Activated CD4-positive, alpha-beta T cell treated with anti-CD3 and anti-CD28 coated beads for 24 hours (primary cell): ENCODE measurements at places on chromosomes 11 and 22.

- DNase-seq: no peak
Observed at GRCh38 chr11:59206635-59207034, 6.1 kb downstream of the MPEG1 start.

- DNase-seq: no peak
Observed at GRCh38 chr11:130103296-130103814, 33.7 kb downstream of the APLP2 start.

DNA sequence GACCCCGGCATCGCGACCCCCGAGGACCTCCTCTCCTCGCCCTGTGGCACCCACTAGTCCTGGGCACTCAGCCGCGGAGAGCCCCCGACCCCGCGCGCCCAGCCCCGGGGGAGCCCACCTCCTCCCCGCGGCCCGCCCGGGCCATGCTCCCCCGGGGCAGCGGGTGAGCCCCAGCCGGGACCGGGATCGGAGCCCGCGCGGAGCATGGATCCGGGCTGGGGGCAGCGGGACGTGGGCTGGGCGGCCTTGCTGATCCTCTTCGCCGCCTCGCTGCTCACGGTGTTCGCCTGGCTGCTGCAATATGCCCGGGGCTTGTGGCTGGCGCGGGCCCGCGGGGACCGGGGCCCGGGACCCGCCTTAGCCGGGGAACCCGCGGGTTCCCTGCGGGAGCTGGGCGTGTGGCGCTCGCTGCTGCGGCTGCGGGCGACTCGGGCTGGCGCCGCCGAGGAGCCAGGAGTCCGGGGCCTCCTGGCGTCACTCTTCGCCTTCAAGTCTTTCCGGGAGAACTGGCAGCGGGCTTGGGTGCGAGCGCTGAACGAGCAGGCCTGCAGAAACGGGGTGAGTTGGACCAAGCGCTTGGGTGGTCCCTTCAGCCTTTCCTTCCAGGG lies 498 bp downstream of the C2CD2L start:
- DNase-seq: no peak

- no peak for DNase-seq
Observed at GRCh38 chr11:80104191-80104590, 663.4 kb upstream of the TENM4 start.

GRCh38 chr22:43077121-43077877 lies 11.9 kb downstream of the TTLL1 start:
- DNase-seq: no peak

DNA sequence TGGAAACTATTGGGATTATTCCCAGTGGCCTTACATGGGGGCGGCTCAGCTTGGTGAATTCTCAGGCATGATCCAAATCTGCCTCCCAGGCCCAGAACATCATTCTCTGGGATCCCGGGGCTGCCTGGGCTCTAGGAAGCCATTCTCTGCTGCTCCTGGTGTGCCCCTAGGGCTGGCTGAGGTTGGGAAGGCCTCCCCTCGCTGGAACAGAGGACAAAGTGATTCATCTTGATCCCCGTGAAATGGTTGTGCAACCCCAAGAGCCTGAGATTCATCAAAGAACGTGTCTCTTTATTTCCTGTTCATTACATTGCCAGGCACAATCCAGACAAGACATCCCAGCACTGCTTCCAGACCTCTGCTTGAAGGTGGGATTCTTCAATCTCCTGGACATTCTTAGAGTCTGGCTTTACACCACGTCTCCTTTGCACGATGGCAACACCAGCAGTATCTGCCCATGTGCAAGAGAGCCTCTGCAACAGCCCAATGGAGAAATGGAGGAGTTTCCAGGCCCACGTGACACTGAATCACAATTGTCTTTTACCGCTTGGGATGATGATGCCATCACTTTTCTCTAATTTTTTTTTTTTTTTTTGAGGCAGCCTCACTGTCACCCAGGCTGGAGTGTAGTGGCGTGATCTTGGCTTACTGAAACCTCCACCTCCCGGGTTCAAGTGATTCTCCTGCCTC lies 52.3 kb downstream of the TST start:
- no peak for DNase-seq

DNA sequence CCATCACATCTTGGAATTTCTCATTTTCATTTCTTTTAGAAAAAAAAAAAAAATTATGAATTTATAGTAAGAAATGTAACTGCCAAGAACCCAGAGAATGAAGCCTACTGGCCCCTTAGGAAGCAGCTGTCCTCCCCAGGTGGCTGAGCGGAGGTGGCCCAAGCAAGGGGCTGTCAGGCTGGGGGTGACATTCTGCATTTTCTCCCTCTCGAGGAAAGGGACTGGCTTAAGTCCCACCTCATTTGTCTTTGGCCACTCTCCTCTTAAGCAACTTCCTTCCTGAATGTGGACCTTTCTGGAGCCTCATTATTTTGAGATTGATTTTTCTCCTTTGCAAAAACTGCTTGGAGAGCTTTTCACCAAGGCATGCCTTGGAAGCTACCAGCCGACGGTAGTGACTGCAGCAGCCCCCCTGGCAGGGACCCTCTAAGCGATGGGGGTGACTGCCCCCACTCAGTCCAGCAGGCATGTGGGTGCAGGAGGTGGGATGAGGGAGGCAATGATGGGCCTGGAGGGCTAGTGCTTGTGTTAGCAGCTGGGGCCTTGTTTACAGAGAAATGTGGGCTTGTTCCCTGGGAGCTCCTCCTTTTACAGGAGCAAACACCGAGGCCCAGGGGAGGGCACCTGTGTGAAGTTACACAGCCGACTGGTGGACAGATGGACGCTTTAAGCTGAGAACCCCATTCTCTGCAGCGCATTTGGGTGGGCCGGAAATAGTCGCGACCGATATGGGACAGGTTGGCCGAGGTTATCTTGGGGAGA lies 111.7 kb downstream of the MORC2 start:
- DNase-seq: no peak

- no peak for DNase-seq
Observed at GRCh38 chr22:50198624-50199017, 2.2 kb upstream of the SELENOO start.

- DNase-seq: no peak
Observed at GRCh38 chr11:112590764-112591163, 330.1 kb upstream of the PLET1 start.

- DNase-seq: no peak
Observed at GRCh38 chr22:46848197-46848596, 85.7 kb downstream of the TBC1D22A start.

GRCh38 chr11:48041877-48042695 lies 61.7 kb downstream of the PTPRJ start:
- no peak for DNase-seq

DNA sequence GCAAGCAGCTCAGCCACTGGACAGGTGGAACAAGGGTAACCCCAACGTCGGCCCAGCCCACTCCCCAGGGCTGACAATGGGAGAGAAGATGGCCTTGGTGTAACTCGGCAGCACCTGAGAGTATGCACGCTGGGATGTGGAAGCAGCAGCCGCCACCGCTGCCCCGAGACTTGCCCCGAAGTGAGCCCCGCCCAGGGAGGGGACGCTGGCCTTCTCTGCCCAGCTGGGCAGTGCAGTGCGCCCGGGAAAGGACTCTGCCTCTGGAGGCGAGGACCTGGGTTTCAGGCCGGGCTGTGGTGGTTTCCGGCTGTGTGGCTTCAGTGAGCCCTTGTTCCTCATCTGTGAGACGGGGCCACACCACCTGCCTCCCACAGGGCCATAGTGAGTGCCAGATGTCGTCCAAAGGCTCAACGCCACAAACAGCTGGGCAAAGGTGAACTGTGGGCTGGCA lies 8.6 kb upstream of the POLDIP3 start:
- no peak for DNase-seq

- DNase-seq: no peak
Observed at GRCh38 chr22:26213826-26214225, 44.6 kb downstream of the SEZ6L start.

DNA sequence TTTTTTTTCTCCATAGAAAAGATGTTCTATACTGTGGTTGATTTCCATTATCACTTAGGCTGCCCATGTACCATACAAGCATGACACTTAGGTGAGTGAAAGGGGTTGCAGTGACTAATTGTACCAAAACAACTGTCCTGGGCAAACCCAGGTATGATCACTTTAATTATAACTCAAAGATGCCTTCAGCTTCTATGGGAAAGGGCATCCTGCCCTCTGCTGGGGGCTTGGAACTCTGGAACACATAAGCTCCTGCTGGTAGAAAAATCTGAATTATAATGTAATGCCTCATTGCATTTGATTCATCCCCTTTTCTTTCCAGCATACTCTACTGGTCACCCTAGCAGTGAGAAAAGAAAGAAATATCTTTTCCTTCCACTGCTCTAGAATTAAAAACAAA lies 206.3 kb downstream of the DDX10 start:
- no peak for DNase-seq

DNA sequence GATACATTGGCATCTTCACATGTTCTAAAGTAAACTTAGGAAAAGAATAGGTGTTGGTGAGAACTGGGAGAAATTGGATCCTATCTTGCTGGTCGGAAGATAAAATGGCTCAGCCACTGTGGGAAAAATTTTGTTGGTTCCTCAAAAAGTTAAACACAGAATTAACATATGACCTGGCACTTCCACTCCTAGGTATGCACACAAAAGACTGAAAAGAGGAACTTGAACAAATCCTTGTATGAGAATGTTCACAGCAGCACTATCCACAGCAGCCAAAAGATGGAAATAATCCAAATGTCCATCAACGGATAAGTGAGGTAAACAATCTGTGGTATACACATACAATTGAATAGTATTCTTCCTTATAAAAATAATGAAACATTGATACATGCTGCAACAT lies 4.8 kb upstream of the TPH1 start:
- DNase-seq: no peak

DNA sequence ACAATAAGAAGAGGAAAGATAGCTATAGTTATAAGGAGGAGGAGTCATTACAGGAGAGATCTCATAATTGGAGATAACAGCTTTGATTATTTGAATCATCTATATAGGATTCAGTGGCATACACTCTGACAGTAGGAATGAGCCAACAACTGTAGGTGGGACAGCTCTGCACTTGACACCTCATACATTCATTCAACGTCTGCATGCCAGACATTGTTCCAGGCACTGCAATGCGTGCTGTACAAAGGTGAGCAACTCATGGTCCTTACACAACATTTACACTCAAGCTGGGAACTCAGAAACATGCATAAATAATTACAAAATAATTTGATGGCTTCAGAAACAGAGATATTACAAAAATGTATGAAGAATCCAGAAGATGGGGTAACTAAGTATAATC lies 154.3 kb downstream of the MSANTD4 start:
- DNase-seq: no peak

- DNase-seq: no peak
Observed at GRCh38 chr11:44708009-44708408, 18.8 kb upstream of the TSPAN18 start.

GRCh38 chr11:76600124-76600655 lies 70.4 kb downstream of the LRRC32 start:
- no peak for DNase-seq
